ENCODE measurements at places on chromosomes 3 and 15.

DNA sequence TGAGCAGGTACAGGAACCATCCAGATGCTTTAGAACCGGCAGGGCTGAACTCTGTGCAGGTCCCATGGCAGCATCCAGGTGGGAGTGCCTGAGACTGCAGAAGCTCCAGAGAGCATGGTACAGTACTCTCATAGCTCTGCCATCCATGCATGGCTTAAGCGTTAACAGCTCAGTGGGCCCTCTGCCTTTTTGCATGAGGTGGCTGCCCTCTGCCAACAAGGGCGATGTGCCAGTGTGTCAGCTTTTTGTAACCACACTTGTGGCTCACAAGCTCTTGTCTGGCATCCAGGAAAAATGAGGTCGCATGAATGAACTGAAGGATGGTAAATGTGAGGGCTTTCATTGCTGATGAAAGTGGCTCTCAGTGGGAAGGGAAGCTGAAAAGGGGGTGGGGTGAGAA, 950.1 kb downstream of the DIPK2A start:
- DNase-seq, result no peak

- no peak for DNase-seq
Measured at GRCh38 chr3:46236294-46237054, 5.8 kb upstream of the CCR3 start.

- DNase-seq, result no peak
Measured at GRCh38 chr3:42664438-42664803, 10.9 kb downstream of the ZBTB47 start.

- no peak for DNase-seq
Measured at GRCh38 chr3:122628567-122628966, 51.1 kb downstream of the PARP15 start.

GRCh38 chr15:78234515-78235040, at the start of gene ACSBG1:
TSS of gene ACSBG1 (minus strand) at chr15:78234565. CDS start at chr15:78234501, 64 bp downstream.
- DNase-seq, result no peak

DNA sequence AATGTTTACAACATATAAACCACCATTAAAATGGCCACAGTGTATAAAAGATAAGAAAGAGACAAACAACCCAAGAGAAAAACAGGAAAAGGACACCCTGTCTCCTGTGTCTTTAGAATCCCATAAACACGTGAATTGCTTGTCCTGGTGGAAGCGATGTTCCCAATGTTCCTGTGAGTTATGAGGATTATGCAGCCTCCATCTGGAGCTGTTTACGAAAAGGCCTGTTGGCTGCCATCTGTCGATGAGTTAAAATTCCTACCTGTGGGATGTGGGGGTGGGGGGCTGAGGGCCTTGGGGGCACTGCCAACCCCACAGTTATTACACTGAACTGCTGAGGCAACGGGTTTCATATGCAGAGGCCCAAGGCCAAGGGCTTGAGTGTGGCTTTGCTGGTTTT, 13.6 kb downstream of the NISCH start:
- DNase-seq, result no peak

- DNase-seq, result no peak
Measured at GRCh38 chr15:43514241-43515057, 3.0 kb upstream of the MAP1A start.

Measured in CD4-positive, alpha-beta T cell treated with Interferon alpha-2 for 1 hour (primary cell).